ENCODE measurements at places on chromosomes 12 and 14. TPM values are rescaled to one million over a fixed set of nuclear protein-coding genes. Genes with fewer than 3 reads are reported as not detected.

The RNFT2 gene
- 10.4 TPM for total RNA-seq

The SLC35F4 gene
- total RNA-seq, result not detected

The AMHR2 gene
- total RNA-seq, result 0.15 TPM

The ARHGDIB gene
- 1.2 TPM for total RNA-seq

The SERPINA6 gene
- total RNA-seq, result not detected

The TARBP2 gene
- total RNA-seq, result 35.2 TPM

The RNU4-1 gene
- under 0.01 TPM for total RNA-seq

The CCDC196 gene
- not detected for total RNA-seq

The AMDHD1 gene
- not detected for total RNA-seq

The SLC6A15 gene
- total RNA-seq, result 24.4 TPM

The CIROP gene
- not detected for total RNA-seq

The UBC gene
- 503 TPM for total RNA-seq

The NPFF gene
- 0.43 TPM for total RNA-seq

The TAS2R10 gene
- total RNA-seq, result 1.4 TPM

The TAS2R42 gene
- not detected for total RNA-seq

The KCNK10 gene
- total RNA-seq, result 0.13 TPM

The METTL17 gene
- total RNA-seq, result 70.4 TPM

The NANOG gene
- total RNA-seq, result not detected

The PPP4R4 gene
- 35.5 TPM for total RNA-seq

The PITPNM2 gene
- total RNA-seq, result 1.2 TPM

The TMED8 gene
- total RNA-seq, result 13.6 TPM

The KCNMB4 gene
- 4.3 TPM for total RNA-seq

The LUM gene
- 1.5 TPM for total RNA-seq

The TAS2R8 gene
- total RNA-seq, result not detected

The TUBA1C gene
- total RNA-seq, result 396 TPM

The DDX24 gene
- 187 TPM for total RNA-seq

The ADGRD1 gene
- 0.36 TPM for total RNA-seq

The ANO4 gene
- 0.16 TPM for total RNA-seq

The ARHGEF25 gene
- total RNA-seq, result 234 TPM

The POTEG gene
- not detected for total RNA-seq

The KCNC2 gene
- not detected for total RNA-seq

The KRT71 gene
- total RNA-seq, result not detected

The STAB2 gene
- total RNA-seq, result 0.73 TPM

The DENND5B gene
- 22.4 TPM for total RNA-seq

The WASHC4 gene
- 40.9 TPM for total RNA-seq

The BICDL1 gene
- 0.18 TPM for total RNA-seq

The GZMH gene
- total RNA-seq, result not detected

The SRRM4 gene
- not detected for total RNA-seq

The RIPK3 gene
- total RNA-seq, result not detected

The IL26 gene
- total RNA-seq, result not detected

The BCL11B gene
- 1.7 TPM for total RNA-seq

The CCDC38 gene
- total RNA-seq, result 0.04 TPM

The GCH1 gene
- total RNA-seq, result 3.4 TPM

The KLHDC1 gene
- 0.32 TPM for total RNA-seq

The LRP1-AS gene
- 1.1 TPM for total RNA-seq

The RNASE7 gene
- total RNA-seq, result not detected

The NOXRED1 gene
- not detected for total RNA-seq

The SLC8A3 gene
- total RNA-seq, result 17.2 TPM

Data from SJCRH30 (cell line).